ENCODE measurements at places on chromosomes 13 and 19.

- DNase-seq = no peak
Observed at GRCh38 chr19:8899356-8899755, 67.2 kb downstream of the MBD3L1 start.

DNA sequence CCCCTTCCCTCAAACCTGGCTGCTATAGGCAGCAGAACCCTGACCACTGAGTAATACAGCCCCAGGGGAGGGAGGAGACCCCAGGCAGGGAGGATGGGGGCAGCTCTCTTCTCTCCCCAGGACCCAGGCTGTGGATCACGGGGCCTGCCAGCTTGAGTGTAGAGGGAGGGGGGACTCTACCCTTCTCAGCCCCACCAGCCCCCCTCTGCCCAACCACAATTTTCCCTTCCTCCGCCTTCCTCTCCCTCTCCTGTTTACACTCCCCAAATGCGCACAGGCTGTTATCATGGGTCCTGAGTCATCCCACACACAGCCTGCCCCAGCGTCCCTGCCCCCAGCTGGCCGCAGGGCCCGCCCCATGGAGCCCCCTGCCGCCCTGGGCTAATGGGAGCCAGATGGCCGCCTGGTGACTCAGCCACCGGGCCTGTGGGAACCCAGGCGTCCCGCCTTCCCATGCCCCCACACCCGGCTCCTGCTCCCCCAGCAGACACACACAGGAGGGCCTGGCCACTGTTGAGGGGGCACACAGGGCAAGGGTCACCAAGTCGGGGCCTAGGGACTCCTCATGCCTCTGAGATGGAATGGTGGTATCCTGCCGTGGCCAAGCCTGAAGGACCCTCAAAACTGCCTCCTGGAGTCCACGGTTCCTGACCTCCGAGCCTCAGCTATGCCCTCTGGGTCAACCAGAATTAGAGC lies 13.6 kb downstream of the CCDC97 start:
- DNase-seq = peak; percentile 88

DNA sequence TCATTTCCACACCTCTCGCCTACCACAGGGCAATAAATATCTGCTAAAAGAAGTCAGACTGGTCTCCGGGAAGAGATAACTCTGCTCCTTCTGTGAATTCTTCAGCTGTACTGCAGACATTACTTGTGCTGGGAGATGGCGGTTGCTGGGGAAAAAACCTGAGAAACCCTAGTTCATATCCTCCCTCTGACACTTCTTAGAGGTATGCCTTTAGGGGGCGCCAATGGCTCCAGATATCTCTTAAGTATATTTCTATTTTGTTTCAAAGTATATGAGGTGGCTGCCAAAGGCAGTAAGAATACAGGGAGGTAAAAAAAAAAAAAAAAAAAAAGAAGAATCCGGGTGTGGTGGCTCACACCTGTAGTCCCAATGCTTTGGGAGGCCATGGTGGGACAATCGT lies 175.2 kb downstream of the PAN3 start:
- no peak for DNase-seq

- DNase-seq = no peak
Observed at GRCh38 chr13:98835156-98835555, 82.7 kb upstream of the SLC15A1 start.

- DNase-seq = no peak
Observed at GRCh38 chr13:95703576-95703975, 26.6 kb downstream of the DNAJC3 start.

DNA sequence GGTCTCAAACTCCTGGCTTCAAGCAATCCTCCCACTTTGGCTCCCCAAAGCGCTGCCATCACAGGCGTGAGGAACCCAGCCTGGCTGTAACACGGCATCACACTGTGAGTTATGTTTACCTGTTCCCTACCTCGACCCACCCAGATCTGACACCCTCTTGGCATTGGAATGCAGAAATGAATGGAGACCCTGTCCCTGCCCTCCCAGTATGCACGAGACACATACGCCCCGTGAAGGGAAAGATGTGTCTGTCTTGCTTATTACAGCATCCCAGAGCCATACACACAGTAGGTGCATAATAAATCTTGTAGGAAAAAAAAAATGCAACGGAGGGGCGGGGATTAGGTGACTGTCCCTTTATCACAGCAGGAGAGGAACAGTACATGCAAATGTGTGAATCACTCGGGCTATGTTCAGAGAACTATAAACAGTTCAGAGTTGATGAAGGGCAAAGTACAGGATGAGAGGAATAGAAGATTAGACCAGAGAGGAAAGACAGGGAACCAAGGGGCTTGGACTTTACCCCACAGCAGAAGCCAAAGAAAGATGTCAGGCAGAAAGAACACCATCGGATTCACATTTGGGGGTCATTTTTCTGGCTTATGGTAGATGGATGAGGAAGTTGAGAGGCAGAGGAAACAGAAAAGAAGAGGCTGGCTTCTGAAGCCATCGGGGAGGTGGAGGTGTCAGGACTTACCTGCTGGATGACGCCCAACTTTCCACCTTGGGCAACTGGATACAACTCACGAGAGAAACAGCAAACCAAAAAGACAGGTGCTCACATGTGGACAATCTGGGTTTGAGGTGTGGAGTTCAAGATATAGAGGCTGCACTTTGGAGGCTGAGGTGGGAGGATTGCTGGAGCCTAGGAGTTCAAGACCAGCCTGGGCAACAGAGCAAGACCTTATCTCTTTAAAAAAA lies 94.3 kb downstream of the INSR start:
- DNase-seq = no peak

GRCh38 chr13:99816321-99816720 lies 155.2 kb downstream of the ZIC5 start:
- no peak for DNase-seq

DNA sequence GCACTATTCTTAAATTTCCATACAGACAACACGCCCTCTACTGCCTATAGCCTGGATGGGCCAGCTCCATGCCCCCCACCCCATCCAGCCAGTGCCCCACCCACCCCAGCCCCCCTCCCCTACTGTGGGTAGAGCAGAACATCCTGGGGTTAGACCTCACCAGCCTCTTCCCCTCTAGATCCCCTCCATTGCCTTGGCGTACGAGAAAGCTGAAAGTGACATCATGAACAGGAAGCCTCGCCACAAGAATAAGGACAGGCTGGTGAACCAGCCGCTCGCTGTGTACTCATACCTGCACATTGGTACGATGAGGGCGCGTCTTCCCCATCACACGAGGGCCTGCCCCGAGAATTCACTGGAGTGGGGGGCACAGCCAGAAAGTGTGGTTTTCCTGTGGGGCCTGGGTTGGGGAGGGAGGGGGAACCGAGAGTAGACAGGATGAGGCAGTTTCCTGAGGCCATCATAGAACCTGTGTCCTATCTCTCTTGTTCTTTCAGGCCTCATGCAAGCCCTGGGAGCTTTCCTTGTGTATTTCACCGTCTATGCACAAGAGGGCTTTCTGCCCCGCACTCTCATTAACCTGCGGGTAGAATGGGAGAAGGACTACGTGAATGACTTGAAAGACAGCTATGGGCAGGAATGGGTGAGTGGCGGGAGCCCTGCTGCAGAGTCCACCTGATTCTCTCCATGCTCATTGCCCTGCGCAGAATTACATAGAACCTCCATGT lies 29.1 kb downstream of the ATP12A start:
- DNase-seq = peak; percentile 92

DNA sequence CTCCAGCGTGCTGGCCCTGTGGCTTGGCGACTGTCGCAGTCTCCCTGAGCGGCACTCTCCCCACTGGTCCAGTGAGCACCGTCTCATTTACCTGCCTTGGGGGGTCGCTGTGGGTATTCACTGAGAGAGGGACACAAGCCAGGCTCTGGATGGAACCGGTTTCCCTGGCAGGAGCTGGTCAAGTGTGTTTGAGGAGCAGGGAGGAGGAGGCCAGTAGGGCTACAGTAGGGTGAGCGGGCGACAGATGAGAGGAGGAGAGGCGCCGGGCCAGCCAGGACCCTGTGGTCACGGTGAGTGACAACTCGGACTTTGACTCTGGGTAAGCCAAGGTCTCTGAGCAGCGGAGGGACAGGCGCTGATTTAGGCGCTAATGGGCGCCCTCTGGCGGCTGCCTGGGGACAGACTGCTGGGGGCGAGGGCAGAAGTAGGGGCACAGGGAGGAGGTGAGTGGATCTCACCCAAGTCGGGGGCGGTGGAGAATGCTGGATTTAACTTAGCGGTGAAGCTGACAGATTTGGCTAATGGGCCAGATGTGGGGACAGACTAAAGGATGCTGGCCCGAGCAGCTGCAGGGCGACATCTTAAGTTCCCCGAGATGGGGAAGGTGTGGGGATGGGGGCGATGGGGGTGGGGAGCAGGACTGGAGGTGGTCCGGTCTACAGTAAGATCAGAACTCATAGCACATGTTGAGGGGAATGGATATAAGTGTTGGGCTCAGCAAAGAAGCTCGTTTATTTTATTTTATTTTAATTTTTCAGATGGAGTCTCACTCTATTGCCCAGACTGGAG lies 4.7 kb upstream of the PRMT1 start:
- peak; percentile 41 for DNase-seq

DNA sequence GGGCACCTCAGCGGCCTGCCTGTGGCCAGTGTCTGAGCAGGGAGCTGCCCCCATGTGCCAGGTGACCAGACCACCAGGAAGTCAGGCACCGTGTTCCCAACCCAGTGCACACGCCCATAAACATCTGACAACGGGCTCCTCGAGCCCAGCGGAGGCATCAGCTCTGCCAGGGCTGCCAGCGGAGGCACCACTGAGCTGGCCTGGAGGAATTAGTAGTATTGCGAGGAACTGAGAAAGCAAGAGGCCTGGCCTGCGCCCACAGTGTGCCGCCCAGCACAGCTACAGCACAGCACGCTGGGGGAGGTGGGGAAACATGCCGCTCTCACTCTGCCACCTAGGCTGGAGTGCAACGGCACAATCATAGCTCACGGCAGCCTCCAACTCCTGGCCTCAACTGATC lies 44.6 kb downstream of the ANKRD27 start:
- DNase-seq = no peak

DNA sequence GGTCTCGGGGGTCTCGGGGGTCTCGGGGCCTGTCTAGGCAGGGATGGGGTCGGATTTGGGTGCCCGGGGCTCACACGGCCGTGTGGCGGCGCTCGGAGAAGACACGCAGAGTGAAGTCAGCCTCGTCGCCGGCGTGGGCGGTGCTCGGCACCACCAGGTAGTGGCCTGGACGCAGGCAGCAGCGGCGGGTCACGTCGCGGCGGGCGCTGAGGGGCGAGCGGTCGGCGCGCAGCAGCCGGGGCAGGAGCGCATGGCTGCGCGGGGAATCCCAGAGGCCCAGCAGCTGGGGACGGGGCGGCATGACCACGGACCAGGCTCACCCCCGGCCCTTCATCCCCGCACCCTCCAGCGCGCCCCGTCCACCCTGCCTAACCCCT lies 8.2 kb downstream of the CAPN12 start:
- DNase-seq = no peak

- DNase-seq = no peak
Observed at GRCh38 chr13:78404846-78405360, 198.4 kb downstream of the POU4F1 start.

GRCh38 chr13:48642061-48642460 lies 11.7 kb upstream of the CYSLTR2 start:
- no peak for DNase-seq

- DNase-seq = no peak
Observed at GRCh38 chr13:98570929-98571372, 6.0 kb downstream of the STK24 start.

- DNase-seq = no peak
Observed at GRCh38 chr13:27572234-27572901, 48.0 kb downstream of the LNX2 start.

DNA sequence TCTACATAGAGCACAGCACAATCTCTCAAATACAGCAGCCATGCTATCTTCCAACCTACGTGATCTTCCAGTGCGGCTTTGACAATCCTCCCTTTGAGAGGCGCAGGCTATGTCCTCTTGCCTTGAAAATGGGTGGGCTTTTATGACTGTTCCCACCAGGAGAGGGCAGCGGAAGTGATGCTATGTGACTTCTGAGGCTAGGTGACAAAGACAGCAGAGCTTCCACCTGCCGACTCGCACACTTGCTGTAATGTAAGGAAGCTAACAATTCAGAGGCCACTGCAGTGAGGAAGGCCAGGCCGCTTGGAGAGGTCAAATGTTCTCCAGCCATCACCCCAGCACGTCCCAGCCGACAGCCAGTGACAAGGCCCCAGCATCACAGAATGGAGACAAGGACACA lies 65.8 kb downstream of the MRPL57 start:
- no peak for DNase-seq

DNA sequence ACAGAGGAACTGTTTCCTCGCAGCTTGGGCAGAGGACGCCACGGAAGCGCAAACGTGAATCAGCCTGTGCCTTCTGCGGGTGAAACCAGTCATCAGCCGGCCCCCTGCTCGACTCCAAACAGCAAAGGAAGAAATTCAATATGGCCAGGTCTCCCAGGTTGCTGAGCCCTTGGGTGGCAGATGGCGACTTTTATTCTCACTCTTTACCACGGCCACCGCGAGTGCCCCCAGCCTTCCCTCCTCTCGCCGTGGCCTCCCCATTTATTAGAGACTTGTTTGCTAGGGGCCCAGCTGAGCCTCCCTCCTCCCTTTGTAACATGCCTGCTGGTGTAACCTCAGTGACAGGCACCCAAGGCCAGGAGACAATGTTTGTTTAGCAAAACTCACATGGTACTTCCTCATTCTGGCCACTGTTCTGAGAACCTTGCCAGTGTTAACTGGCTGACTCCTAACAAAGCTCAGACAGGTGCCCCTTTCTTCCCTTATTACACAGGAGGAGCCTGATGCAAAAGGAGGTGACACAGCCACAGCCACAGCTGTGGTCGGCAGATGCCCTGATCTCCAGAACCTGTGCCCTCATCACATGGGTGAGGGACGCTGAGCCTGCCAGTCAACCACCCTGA lies 5.8 kb downstream of the RAB20 start:
- peak; percentile 62 for DNase-seq

- peak; percentile 81 for DNase-seq
Observed at GRCh38 chr19:17847538-17848366, at the start of gene JAK3. Gene JAK3 (minus strand): TSS chr19:17847982. CDS start chr19:17844417, 3,565 bp downstream.

- DNase-seq = no peak
Observed at GRCh38 chr19:16741084-16741483, 21.4 kb downstream of the NWD1 start.

DNA sequence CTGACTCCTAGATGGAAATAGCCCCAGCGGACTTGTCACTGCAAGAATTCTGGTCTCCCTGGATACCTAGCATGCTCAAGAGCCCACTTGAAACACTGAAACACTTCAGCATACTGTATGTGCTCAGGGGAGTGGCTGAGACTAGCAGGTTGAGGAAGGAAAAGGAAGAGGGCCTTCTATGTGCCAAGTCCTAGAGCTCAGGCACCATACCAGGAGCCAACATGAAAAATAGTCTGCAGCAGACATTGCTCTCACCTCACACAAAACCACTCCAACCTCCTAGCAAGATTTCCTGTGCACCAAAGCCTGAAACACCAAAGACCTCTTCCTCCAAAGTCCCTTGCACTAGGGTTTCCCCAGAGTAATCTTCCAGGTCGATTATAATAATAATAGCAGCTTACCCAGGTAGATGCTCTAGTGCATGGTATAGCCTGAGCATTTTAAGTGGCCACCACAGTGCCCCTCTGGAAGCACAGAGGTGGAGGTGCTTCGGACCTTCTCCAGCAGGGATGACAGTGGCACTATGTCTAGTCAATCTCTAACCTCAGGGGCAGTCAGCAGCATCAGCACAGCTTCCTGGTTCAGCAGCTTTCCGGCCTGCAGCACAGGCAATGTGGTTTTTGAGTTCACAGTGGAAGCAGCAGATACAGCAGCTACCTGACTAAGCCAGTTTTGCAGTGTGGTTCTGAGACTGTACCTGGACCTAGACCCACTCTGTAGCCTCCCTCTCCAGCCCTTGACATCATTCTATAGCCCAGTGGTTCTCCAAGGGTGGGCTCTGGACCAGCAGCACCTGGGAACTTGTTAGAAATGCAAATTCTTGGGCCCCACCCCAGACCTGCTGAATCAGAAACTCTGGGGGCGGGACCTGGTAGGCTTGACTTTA lies 45.6 kb upstream of the UBE2L5 start:
- DNase-seq = peak; percentile 82

All from GDM1 (cell line).